ENCODE measurements at places on chromosomes 2 and 18.

DNA sequence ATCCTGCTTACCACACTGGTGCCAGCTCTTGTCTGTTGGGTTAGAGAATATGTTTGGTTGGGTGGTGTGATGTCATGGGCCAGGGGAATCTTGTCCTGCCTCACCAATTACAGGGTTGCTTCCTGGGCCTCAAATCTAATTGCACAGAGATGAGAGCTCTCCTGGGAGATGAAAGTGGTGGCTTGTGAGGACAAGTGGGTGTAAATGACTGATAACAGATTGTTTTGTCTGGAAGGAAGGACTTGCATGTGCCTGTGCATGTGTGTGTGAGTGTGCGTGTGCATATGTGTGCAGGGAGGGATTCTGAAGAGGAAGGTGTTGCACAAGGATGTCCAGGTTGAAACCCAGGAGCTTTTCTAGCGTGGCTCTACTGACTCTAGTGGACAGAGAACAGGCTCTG lies 271.9 kb downstream of the LOXHD1 start:
- no peak for DNase-seq

DNA sequence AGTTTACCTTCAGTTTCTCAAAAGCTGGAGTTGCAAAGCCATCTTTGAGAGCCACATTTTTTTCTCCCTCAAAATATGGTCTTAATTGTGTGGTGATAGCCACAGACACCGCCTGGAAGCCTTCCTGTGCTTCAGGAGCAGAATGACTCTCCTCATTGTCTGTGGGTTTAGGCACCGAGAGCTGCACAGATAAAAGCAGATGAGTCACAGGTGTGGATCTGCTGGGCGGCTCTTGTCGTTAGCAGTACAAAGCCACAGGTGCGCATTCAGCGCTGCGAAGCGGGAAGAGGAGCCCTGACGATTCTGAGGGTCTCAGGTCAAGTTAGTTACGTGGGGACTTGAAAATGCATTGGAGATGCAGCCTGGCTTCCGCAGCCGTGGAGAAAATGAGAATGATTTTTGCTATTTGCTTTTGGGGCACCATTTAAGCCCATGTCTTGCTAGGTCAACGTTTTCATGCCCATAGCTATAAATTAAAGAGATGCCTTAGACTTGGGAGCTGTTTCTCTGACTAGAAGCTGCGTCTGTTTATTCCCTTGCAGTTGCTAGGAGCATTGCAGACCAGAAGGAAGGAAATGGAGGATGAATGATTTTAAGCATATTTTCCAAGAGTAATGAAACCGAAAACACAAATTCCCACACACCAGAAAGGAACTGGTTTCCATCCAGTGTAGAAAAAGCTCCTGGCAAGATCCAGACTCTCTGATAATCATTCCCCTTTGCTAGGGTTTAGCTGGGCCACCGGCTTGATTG lies 51.5 kb downstream of the KLHL29 start:
- DNase-seq = no peak

- no peak for DNase-seq
Observed at GRCh38 chr2:44959855-44960254, 18.4 kb downstream of the SIX3 start.

DNA sequence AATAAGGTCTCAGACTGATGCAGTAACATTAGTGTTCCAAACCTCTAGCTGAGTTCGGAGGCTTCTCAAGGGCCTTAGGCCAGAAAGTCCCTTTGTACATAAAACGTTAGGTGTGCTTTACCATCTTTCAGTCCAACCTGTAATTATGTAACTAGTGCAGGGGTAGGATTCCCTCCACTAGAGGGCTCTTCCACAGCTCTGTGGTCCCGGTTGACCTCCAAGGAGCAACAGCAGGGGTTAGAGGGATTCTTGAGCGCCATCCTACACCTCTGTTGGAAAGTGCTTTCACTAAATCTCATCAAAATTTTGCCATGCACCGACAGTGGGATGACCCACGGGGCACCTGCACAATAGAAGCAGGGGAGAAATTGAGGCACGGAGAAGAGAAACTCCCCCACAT lies 155.8 kb upstream of the LRP1B start:
- no peak for DNase-seq

- DNase-seq = no peak
Observed at GRCh38 chr2:28687171-28687570, 64.5 kb upstream of the PPP1CB start.

GRCh38 chr2:89833116-89833779 lies 1141.8 kb downstream of the RPIA start:
- DNase-seq = no peak

- peak; percentile 78 for DNase-seq
Observed at GRCh38 chr2:109736177-109736827, 57.8 kb upstream of the RGPD5 start.

DNA sequence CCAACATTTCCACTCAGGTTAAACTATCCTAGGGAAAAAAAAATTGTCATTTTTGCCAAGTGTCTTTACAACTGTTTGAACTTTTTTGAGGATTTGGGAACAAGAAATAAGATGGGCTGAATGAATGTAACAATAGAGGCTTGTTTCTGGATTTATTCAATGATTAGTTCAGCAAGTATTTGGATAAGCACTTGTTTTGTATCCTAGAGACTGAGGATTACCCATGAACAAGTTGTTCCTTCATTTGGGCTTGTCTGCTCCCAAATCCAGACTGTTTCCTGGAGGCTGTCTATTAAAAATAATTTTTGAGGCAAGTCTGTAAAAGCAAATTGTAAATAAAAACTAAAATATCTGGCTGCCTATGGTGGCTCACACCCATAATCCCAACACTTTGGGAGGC lies 62.0 kb upstream of the CSRNP3 start:
- DNase-seq = no peak

DNA sequence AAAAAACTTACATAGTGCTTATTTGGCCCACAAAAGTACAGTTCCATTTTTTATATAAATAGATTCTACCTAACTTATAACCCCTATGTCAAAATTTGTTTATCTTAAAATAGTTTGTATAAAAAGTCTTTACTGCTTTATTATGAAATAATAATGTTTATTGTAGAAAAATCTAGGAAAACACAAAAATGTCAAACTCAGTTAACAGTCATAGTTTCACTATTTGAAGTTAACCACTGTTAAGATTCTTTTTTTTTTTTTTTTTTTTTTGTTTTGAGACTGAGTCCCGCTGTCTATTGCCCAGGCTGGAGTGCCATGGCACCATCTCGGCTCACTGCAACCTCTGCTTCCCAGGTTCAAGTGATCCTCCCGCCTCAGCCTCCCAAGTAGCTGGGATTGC lies 26.5 kb upstream of the ABI2 start:
- no peak for DNase-seq

DNA sequence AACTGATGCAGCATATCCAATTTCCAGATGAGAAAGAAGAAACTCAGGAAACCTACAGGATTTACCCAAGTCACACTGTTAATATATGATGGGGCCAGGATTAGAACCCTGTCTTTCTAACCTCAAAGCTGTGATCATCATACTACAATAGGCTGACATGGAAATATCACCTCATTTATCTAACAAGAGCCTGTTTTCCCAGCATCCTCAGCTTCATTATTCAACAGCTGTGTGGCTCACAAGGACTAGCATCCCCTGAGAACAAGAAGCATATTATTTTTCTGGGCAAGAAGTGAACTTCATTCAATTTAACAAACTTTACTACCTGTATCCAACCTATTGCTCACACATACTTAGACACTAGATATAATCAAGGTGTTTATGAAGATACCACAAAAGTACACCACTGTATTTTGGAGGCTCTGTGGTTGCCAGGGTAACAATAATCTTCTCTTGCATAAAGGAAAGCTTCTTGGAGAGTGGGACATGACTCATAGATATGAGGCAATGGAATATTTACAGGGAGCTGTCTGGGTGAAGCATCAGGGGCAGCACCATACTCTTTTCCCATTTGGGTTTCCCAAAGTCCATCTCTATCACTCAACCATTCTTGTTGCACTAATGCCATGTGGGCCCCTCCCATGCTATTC lies 218.2 kb downstream of the RAD51AP2 start:
- no peak for DNase-seq

GRCh38 chr2:189516546-189516945 lies 64.0 kb downstream of the SLC40A1 start:
- DNase-seq = no peak

GRCh38 chr2:201642086-201642578 lies 1.2 kb downstream of the TMEM237 start:
- no peak for DNase-seq

DNA sequence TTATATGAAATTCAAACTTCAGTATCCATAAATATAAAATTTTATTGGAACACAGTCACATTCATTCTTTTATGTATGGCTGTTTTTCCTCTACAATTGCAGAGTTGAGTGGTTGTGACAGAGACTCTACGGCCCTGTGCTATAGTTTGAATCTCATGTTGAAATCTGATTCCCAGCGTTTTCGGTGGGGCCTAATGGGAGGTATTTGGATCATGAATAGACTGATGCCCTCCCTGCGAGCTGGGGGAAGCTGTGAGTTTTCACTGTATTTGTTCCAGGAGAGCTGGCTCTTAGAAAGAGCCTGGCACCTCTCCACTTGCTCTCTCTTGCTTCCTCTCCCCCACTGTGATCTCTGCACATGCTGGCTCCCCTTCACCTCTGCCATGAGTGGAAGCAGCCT lies 1.7 kb downstream of the PFN4 start:
- no peak for DNase-seq

DNA sequence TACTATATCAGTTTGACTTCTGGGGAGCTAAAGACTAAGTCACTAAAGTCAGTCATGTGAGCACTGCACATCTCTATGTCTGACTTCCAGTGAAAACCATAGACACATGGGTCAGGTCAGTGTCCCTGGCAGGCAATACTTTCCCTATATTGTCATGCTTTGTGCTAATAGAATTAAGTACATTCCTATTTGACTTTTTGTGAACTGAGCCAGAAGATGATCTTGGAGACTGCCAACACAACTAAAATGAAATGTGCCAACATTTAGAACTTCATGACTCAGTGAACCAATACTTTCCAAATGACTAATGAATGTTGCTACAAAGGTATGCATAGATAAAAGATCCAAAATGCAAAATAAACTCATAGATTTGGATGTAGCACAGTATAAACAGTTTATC lies 820.8 kb upstream of the FAM98A start:
- DNase-seq = no peak

- DNase-seq = no peak
Observed at GRCh38 chr2:43132683-43133301, 93.6 kb downstream of the ZFP36L2 start.

- DNase-seq = no peak
Observed at GRCh38 chr2:189131991-189132390, 47.6 kb downstream of the COL5A2 start.

DNA sequence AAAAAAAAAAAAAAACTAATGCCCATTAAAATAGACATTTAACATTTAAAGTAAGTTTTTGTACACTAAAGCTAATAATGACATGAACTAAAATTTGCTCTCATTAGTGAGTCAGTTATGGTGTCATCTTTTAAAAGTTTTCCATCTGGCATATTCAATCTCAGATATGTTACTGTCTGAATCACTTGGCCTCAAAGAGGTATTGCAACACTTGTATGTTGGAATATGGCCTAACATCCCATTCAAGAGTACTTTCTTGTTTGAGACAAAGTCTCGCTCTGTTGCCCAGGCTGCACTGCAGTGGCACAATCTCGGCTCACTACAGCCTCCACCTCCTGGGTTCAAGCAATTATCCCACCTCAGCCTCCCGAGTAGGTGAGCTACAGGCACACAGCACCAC lies 169.7 kb downstream of the TMEM163 start:
- DNase-seq = no peak

DNA sequence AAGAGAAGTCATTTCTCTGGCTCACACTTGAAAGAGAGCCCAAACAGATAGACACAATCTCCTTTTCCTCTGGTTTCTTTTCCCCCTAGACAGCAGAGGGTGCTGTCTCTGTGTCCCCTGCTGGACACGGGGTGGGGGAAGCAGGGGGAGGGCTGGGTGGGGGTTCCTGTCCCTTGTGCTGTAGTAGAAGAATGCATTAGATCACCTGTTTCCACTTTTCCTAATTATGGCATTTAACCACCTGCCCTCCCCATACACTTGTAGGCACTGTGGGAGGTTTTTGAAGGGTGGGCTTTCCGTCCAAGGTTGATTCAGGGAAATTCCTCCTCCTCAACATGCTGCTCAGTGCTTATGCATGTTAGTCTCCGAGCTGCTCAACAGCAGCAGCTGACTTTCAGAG lies 206.2 kb upstream of the EPAS1 start:
- DNase-seq = no peak

DNA sequence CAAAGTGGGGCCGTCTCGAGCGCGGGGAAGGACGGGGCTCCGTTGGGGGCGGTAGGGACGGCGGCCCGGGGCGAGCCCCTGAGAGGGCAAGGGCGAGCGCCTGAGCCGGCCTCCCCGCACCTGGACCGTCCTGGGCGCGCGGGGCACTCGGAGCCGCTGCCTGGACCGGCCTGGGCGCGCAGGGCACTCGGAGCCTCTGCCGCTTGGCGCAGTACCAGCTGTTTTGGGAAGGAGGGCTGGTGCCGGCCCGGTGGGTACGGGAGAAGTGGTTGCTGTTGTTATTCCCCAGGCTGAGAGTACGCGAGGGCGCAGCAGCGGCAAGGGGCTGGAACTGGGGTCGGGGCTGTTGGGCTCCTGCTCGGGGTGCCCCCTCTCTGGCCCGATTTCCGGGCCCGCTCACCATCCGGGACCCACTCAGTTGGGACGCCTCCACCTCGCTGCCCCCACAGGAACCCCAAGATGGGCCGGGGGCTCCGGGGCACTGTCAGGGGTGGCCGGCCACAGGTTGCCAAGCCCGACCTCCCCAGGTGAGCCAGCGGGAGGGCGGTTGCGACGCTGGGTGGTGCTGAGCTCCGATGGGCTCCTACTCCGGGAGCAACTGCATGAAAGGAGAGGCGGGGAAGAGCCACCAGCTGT lies 579 bp downstream of the ARHGEF4 start:
- no peak for DNase-seq

GRCh38 chr2:121086450-121086849 lies 198.6 kb downstream of the TFCP2L1 start:
- no peak for DNase-seq

Measured in sciatic nerve (tissue), 2 donors.